ENCODE measurements at places on chromosomes 6 and 20.

DNA sequence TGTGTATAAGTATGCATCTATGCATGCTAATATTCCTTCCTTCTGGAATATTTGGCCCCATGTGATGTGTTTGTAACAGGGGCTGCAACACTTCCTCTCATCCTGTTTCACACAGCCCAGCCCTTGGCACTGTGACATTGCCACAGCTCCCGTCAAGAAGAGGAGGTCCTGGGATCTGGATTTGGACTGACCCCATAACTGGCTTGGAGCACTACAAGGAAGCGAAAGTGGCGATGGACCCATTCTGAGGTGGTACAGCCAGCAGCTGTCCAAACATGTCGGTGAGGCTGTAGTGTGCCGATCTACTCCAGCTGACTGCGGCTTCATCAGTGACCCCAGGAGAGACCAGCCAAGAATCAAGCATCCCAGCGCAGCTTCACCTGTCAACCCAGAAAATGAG is 18.2 kb downstream of the SYNDIG1 start:
- DNase-seq = no peak

- DNase-seq = no peak
These were observed 128.7 kb downstream of the RIN2 start for GRCh38 chr20:19886661-19887288.

GRCh38 chr20:19079536-19080299 is 132.7 kb upstream of the SLC24A3 start:
- DNase-seq = no peak

GRCh38 chr20:45019027-45019761 is 52.9 kb downstream of the STK4 start:
- DNase-seq = no peak

- no peak for DNase-seq
These were observed 3.9 kb upstream of the CCN5 start for GRCh38 chr20:44711237-44711636.
